NCI-H524 (cell line): ENCODE measurements at places on chromosomes 4 and X.

- peak; percentile 31 for DNase-seq
These were observed 168.1 kb downstream of the GLRA2 start for GRCh38 chrX:14697451-14697850.

DNA sequence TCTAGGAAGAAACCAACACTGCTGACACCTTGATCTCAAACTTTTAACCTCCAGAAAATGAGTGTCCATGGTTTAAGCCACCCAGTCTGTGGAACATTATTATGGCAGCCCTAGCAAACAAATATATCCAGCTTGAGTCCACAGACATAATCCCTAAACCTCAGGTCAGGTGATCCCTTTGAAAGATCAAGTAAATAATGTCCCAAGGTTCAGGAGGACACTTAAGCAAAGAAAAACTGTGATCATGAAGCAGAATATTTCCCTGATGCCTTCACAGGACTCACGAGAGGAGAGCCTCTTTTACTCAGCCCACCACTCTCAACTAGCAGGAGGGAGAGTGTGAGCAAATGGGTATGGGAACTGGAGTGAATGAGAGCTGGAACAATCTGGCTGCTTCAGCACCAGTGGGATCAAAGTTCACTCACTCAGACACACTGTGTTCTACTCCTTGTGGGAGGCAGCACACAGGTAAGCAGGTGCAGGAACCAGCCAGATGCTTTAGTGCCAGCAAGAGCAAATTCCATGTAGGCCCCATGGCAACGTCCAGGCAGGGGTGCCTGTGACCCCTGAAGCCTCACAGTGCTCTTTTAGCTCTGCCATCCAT, 608.4 kb downstream of the RAB28 start:
- DNase-seq = no peak

DNA sequence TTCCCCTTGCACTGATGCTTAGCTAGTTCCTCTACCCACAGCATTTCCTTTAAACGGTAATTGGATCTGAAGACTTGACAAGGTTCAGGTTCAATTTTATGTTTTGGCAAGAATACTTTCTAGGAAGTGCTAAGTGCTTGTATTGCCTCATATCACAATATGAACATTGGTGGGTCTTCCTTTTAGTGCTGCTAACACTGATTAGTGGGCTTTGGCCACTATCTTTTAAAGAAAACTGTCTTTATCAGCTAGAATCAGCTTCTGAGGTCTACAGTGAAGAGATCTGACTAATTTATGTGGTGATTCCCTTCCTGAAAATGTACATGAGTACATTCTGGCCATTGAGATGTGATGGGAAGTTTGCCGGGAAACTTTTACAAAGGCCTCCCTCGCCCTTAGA, 316.7 kb upstream of the KLF3 start:
- DNase-seq = no peak

GRCh38 chr4:113437129-113437528, 324.4 kb downstream of the CAMK2D start:
- DNase-seq = no peak

- no peak for DNase-seq
These were observed 1010.4 kb downstream of the ADGRL3 start for GRCh38 chr4:62210486-62210885.

DNA sequence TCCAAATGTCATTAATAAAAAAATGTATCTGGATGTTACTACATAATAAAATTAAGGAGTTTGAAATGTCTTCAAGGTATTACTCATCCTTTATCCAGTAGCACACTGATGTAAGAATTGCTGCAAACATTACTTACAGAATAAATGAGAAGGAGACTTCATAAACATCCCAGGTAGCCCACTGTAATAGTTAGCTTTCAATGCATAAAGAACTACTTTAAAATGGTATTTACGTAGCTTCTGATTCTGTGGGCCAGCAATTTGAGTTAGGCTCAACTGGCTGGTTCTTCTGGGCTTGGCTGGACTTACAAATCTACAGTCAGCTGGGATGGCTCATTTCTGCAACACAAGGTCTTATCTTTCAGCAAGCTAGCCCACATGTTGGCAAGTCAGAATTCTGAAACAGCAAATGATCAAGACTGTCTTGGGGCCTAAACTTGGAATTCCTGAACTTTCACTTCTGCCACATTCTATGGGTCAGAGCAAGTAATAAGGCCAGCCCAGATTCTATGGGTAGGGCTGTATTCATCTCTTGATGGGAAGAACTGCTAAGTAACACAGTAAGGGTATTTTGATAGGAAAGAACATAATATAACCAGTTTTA, 522.5 kb downstream of the IQCM start:
- no peak for DNase-seq

- DNase-seq = no peak
These were observed 13.2 kb upstream of the PCDH18 start for GRCh38 chr4:137545461-137545861.

GRCh38 chr4:151403656-151404055, 5.3 kb upstream of the FHIP1A start:
- DNase-seq = no peak

GRCh38 chrX:32749070-32749469, 462.3 kb downstream of the DMD start:
- DNase-seq = no peak

DNA sequence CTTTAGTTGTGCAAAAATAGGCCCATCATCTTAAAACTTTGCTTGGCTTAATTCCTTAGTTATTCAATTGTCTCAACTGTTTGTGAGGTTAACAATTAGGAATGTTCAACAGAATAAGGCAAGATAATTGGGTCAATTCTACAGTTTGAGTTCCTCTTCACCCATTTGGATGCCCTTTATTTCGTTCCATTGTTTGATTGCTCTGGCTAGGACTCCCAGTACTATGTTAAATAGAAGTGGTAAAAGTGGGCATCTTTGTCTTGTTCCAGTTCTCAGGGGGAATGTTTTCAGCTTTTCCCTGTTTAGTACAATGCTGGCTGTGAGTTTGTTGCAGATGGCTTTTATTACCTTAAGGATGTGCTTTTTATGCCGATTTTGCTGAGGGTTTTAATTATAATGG, 761.5 kb upstream of the GRIA3 start:
- no peak for DNase-seq

DNA sequence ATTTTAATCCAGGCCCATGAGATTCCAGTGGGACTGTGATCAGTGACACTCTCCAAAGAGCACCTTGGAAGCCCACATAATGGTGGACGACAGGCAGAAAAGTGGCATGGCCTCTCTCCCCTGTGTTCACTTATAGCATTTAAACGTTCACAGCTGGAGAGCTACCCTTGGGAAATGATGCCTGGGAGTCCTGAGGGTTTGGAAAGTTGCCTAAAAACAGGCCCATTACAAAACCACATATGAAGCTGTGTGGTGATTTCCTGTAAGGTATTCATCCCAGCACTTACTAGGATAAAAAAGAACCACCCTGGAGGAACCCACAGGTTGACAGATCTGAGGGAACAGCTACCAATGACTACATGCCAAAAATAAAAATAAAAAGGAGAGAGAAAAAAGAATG, 193.2 kb downstream of the RASL11B start:
- no peak for DNase-seq

DNA sequence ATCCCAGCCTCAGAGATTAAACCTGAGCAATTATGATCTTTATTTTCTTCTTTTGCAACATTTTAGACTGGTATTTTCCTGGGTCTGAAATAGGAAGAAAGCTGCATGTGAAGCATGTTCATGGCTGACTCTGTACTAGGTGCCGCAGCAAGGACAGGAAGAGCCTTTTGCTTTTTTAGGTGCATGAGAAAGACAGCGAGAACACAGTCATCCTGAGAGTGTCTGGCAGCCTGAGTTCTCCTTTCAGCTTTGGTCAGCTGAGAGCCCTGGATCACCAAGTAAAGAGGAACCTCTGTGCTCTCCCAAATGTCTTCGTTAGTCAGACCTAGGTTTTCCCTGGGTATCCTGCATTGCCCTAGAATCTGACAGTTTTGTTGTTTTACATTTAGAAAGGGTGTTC, 29.8 kb downstream of the FAM149A start:
- DNase-seq = no peak
